ENCODE measurements at places on chromosomes 2 and 18.

GRCh38 chr2:3756306-3756705, 52.9 kb downstream of the DCDC2C start:
- no peak for DNase-seq

- DNase-seq = no peak
These were observed 173.6 kb downstream of the BCL2 start for GRCh38 chr18:63145851-63146555.

DNA sequence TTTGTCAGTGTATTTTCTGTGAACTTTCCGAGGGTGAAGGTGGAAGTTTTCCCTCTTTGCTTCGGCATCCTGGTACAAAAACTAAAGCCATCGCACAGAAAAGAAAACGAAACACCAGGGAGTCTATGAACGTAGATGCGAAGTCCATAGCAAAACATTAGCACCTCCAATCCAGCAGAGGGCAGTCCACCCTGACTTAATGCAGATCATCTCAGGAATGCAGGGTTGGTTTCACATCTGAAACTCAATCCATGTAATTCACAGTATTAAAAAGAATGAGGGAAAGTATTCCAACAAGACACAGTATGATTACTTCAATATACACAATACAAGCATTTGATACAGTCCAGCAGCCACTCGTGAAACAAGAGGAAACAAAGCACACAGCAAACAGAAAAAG, 70.8 kb downstream of the RTP5 start:
- no peak for DNase-seq

DNA sequence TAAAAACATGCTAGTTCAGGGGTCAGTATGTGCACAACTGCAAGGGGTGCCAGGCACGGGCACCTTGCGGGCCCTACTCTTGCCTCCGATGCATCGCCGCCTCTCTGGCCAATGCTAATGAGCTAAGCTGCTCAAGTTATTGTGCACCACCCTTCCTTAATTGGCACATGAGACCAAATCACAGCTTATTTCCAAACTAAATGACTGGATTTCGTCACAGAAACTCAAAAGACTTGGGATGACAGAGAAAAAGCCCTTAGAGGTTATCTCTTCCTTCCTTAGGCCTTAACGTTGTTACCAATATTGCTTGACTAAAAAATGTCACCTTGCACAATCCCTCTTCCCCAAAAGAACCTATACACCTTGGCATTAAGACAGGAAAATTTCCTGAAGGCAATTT, 7.7 kb downstream of the RNF149 start:
- DNase-seq = no peak

- no peak for DNase-seq
These were observed 169.2 kb downstream of the XIRP2 start for GRCh38 chr2:167057446-167057845.

DNA sequence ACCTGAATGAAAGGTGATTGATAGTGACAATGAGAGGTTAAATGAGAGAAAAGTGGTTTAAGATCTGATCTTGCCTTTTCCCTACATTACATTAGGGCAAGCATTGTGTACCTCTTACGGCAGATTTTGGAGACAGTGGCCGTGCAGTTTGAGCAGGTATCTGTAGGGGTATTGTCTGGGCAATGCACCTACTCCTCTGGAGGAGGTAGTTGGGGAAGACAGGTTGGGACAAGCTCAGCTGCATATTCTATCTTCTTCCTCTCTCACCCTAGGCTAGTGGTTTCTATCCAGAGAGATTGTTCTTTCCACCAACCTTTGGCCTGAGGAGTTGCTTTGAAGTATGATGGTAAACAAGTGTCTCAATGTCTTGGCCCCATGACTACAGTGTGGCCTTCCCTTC, 323.2 kb downstream of the CYP26B1 start:
- DNase-seq = no peak

- DNase-seq = no peak
These were observed 103.6 kb downstream of the NXPH2 start for GRCh38 chr2:138676619-138677021.

- no peak for DNase-seq
These were observed 56.3 kb downstream of the EPAS1 start for GRCh38 chr2:46353509-46353908.

GRCh38 chr2:75157435-75157834, 41.9 kb downstream of the TACR1 start:
- DNase-seq = no peak

DNA sequence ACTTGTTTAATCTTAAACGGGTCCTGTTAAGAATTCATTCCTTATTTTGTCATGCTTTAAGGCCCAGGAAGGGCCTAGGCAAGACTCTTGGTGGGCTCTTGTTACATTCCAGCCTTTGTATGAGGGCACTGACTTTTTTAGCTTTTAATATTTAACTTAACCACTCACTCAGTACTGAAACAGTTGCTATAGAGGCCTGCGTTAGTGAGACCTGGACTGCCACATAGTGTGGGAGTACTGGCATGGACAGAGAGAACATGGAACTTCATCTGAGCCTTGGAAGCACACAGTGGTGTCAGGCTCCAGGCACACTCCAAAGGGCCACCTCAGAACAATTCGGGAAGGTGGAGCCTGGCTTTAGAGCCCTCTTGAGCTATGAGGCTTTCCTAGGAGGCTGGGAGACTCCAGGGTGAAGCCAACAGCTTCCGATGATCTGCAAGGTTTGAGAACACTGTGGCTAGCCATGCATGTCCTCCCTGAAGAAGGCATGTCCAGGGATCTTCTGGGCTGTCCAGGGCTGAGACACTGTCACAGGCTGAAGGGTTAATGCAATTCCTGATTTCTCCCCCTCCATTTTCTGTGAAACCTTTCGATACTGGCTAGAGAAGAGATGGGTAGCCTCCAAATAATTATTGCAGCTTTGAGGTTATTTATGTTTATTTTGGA, 155.4 kb upstream of the ACAA2 start:
- no peak for DNase-seq

- no peak for DNase-seq
These were observed 83.9 kb downstream of the FAM228A start for GRCh38 chr2:24258718-24259117.

- DNase-seq = no peak
These were observed 192.3 kb downstream of the PMAIP1 start for GRCh38 chr18:60092073-60092472.

DNA sequence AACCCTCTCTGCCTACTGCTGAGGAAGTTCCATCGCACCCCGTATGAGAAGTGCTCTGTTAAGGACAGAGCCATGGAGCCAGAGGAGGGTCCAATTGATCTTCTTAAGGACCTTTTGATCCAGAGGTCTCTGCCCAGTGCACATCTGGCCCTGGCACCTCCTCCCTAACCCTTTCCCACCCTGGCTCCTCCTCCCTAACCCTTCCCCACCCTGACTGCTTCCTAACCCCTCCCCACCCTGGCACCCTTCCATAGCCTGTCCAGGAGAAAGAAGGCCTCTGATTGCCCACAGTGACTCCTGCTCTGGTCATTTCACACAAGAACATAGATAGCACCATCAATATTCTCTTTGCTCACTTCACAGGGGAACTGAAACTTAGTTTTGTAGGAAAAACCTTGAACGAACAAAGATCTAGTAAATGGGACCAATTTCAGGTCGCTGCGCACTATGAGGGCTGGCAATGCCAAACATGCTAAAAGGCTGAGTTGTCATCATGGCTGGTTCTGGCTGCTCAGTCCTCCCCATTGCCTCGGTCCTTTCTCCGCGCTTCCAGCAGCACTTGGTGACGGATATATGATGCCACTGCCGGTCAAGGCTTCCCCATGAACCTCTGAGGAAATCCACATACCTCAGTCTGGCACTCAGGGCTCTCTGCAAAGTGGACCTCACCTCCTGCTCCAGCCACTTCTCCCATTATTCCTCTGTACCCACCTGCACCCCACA, 49.2 kb downstream of the PKDCC start:
- no peak for DNase-seq

DNA sequence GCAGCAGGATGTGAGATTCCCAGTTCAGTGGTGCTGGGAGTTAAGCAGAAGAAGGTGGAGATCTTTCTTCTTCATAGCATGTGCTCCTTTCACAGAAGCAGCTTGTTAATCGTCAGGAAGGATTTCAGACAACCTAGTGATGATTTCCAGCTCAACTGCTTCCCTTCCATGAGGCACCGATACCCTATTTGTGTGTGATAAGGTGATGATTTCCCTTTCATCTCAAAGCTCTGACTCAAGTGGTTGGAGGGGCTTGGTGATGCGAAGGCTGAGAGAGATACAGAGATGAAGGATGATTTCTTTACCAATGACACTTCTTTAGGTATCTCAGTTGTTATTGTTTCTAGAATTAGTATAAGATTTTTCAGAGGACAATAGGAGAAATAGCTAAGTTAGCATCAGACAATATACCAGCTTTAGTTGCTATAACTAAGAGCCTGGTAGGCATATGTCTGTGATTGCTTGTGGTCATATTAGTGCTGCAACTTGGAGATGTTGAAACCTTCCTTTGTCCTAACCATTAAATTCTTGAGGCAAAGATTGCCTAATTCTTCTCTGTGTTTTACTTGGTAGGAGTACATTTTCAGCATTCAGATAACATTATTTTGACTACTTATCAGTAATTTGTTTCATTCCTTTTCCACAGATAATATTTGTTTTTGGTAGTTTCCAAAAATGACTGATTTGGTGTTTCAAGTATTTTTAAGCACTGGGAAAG, 111.3 kb downstream of the PLCL1 start:
- DNase-seq = no peak

- no peak for DNase-seq
These were observed 28.8 kb upstream of the DDX18 start for GRCh38 chr2:117785740-117786139.

DNA sequence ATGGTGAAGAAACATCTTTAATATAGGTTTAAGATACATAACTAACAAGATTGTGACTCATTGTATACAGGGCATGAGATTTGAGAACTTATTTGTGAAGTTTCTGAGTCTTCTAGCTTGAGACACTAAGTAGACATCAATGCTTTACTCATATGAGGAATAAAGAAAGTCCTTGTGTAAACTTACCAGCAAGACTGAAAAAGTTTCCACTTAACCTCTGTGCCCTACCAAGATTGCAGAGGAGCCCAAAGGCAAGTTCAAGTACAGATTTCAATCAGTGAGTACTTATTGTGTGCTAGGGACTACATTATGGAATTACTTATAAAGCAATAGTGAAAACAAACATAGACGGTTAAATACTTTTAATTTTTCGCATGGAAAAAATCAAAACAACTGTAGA, 1041.2 kb upstream of the CELF4 start:
- DNase-seq = no peak

- DNase-seq = no peak
These were observed 31.0 kb upstream of the CATIP start for GRCh38 chr2:218325566-218326160.

DNA sequence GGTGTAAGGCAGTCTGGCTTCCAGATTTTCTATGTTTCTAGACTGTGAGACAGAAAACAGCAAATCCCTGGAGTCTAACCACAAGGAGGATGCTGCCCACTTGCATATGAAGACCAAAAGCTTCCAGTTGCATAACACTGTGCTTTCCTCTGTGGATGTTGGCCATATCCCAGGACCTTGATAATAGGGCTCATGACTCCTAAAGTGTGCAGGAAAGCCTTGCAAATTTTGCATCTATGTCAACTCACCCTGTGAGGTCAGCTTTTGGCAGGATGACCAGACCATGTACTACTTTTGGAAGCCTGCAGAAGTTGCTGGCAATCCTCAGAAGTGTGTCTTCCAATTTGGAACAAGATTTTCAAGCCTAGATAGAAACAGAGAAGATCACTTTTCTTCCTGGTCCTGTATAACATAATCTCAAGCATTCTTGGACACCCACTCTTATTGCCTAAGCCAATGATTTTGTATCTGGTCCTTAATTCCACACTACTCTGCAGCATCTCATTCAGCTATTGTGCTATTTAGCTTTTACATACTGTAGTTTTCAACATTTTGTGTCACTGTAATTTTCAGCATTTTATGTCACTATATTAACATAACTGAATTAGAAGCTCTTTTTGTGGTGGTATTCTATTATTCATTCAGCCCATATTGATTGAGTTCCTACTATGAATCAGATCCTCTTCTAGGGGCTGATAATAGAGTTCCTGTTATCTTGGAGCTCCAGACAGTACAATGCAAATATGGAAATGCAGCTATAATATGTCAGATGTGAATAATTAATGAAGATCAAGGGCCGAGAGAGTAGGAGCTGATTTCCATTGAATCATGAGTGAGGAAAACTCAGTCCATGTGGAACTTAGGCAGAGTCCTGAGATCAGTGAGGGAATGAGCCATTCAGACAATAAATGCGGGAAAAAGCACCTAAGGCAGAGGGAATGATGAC, 85.3 kb upstream of the RAB27B start:
- DNase-seq = peak; percentile 59

GRCh38 chr2:204909791-204910190, 364.5 kb downstream of the PARD3B start:
- no peak for DNase-seq

GRCh38 chr2:53859206-53860181, at the start of gene GPR75:
GPR75 (minus strand) TSS chr2:53859967; CDS start chr2:53854756, 5,211 bp downstream.
- no peak for DNase-seq

GRCh38 chr2:127707890-127708648, 6.8 kb downstream of the SFT2D3 start:
- no peak for DNase-seq

DNA sequence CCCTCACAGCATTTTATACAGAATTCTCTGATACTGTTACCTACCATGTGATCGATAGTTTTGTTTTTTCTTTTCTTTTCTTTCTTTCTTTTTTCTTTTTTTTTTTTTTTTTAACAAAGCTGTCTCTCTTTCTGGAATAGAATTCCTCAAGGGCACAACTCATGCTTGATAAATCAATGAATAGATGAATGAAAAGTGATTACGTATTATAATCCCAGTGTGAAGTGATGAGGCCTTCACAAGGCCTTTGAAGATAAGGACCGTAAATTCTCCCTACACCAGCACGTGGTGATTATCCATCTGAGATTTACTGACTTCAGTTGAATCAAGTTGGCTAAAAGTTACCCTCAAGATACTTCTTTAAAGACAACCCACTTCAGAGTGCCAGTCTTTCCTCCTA, 46.6 kb upstream of the RMDN2 start:
- DNase-seq = no peak

DNA sequence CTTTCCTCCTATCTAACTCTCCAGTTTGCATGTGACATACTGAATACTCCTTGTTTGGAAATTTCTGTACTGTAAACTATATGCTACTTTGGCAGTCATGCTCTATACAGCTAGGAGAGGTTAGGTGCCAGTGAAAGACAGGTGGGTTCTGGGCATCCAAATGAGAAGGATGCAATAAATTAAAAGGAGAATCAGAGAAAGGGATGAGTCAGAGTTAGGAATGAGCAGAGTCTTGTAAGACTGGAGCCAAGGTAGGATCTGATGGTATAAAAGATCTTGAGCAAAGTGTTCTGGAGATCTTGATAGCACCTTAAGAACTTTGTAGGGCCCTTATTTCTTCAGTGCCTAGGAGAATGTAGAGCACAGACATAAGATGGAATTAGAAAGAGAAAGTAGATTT, 58.7 kb upstream of the STAM2 start:
- DNase-seq = no peak

DNA sequence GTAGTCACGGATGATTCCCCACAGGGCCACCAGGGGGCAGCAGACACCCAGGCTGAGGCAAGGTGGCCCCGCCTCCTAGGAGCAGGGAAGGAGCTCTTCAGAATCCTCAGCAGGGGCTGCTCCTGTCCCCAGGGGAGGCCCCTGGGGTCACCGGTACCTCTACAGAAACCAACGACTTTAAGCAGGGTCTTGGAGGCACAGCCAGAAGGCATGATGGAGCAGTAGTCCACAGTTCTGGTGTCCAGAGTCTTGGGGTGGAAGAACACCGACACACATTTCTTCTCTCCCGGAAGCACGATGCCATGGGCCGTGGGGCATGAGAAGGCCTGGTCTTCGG, 11.5 kb downstream of the CFAP65 start:
- DNase-seq = peak; percentile 15

Data from urinary bladder (tissue), 4 donors.